ENCODE measurements at places on chromosomes 1 and 21.

GRCh38 chr21:29056538-29057050 lies 16.9 kb downstream of the CCT8 start:
- DNase-seq, result no peak

DNA sequence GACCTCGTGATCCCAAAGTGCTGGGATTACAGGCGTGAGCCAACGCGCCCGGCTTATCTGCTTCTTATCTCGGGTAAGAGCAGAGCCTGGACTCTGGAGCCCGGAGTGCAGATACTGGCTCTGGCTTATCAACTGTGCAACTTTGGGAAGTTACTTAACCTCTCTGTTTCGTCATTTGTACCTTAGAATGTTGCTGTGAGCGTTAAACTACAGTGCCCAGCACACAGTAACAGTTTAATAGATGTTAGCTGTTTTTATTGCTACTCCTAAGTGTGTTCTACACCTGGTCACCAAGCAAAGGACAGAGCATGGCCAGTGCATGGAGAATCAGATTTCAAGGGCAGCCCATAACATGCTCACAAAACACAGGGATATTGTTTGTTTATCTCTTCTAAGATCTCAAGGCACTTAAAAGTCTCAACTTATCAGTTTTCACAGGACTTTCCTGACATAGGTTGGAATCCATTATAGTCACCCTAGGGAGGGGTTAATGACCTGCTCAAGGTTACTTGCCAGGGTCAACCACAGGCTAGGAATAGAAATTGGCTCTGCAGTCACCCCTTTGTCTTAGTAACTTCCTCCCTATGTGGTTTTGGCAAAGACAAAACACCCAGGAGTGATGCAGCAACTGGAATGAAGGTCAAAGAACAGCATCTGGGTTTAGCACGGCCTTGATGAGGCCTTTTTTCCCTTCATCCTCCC lies 22.5 kb upstream of the SRP9 start:
- DNase-seq, result no peak

DNA sequence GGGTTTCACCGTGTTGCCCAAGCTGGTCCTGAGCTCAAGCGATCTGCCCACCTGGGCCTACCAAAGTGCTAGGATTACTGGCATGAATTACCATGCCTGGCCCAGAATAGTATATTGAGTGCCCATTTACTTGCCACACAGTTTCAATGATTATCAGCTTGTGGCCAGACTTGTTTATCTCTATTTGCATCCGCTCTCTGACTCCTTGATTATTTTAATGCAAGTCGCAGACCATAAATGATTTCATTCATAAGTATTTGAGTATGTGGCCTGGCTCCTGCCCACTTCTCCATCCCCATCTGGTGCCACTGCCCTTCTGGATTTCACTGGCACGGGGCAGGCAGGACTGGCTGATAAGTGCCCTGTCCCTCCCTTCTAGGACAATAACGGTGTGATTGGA lies 18.2 kb upstream of the TRNAU1AP start:
- DNase-seq, result no peak

DNA sequence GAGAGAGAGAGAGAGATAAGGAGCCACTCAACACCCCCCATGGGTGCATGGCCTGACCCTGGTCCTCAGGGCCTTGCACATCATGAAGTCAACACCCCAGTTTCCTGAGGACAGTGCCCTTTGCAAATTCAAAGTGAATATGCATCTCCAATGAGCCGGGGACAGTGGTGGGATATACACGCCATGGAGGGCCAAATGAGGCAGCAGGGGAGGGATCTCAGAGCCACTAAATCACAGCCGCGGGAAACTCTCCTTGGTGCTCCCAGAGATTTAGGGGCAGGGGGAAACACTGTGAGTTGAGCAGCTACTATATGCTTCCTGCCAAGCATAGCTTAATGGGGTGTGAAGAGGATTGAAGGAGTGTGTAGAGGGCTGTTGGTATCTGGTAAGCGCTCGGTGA lies 35.5 kb downstream of the MATN1 start:
- no peak for DNase-seq

DNA sequence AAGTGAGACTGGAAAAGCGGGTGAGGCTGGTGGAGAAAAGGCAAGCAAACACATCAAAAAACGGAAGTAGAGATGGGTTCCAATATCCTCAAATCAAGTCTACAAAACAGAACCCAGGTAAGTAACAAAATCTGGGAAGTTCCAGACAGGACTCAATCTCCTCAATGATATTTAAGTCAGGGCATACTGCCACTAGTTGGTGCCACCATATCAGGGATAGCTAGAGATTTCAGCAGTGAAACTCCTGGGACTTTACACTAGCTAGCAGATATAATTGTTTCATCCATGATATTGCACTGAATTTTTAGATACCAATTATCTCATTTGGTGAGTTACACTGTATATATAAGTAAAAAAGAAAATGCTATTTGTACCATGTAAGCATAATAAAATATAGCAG lies 52.0 kb downstream of the EYA3 start:
- no peak for DNase-seq
